ENCODE measurements at places on chromosomes 5 and 9. TPM values are rescaled to one million over a fixed set of nuclear protein-coding genes. Genes with fewer than 3 reads are reported as not detected.

- DNase-seq, result no peak
These were observed 76.2 kb upstream of the STXBP1 start for GRCh38 chr9:127535834-127536233.

GRCh38 chr9:29866556-29866955 lies 2293.3 kb upstream of the C9orf72 start:
- DNase-seq, result no peak

- DNase-seq, result no peak
These were observed 11.5 kb downstream of the SFXN1 start for GRCh38 chr5:175489693-175490443.

DNA sequence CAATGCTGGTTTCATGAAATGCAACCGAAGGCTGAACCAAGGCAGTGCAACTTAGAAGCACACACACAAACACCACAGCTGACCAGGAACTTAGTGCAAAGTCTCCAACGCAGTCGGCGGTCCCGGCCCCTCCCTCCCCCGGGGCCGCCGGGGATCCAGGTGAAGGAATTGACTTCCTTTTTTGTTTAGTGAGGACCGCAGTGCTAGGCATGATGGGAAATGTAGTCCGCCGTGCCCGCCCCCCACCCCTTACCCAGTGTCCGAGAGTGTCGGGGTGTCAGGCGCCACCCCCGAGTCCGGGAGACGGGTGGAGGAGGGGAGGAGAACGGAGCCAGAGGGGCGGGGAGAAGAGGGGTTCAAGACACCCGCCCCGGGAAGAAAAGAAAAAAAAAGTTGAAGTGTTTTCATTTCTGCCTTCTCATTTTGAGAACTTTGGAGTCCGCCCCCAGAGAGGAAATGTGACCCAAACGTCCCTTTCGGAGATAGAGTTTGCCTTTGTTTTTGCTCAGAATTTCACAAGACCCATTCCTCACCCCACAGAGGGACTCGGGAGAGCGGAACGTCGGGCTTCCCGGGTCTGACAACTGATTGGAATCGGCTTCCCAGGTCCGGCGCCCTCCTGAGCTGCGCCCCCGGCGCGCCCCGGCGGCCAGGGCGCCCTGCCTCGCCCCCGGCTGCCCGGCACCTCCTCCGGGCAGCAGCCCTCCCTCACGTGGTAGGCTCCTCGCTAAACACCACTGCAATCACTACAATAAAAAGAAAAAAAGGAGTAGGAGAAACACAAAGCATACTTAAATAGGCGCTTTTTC lies 2.0 kb downstream of the IER5L start:
- peak; percentile 94 for DNase-seq

- no peak for DNase-seq
These were observed 47.0 kb upstream of the EXOC3 start for GRCh38 chr5:395921-396530.

PHF24 gene
- 2.7 TPM for total RNA-seq

GRCh38 chr9:130886981-130887380 lies 9.6 kb downstream of the QRFP start:
- DNase-seq, result no peak

DNA sequence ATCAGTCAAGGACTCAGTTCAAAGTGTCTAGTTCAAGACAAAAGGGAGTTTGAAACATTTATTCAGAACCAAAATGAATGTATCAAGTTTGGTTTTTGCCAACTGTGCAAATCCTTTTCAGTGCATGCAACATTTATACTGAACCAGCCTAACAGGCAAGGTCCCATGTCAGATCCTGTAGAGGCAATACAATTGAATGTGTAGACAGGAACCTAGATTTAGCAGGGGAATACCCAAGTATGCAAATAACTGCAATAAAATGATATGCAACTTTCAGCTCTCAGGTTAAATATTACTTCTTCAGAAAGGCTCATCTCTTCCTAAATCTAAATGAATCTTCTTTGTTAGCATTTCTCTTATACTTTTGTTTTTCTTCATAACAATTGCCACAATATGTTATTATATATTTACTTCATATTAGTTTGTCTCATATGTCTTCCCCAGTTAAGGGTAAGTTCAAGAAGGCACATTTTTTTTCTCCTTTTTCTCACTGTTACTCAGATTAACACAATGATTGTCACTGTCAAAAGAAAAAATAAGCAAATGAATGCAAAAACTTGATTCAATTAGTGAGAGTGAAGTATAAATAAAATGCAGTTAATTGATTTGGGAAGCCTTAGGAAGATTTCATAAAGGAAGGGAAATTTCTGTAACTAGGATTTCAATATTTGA lies 163.9 kb upstream of the RASA1 start:
- DNase-seq, result no peak

- no peak for DNase-seq
These were observed 1.7 kb upstream of the RECK start for GRCh38 chr9:36035006-36035405.

DNA sequence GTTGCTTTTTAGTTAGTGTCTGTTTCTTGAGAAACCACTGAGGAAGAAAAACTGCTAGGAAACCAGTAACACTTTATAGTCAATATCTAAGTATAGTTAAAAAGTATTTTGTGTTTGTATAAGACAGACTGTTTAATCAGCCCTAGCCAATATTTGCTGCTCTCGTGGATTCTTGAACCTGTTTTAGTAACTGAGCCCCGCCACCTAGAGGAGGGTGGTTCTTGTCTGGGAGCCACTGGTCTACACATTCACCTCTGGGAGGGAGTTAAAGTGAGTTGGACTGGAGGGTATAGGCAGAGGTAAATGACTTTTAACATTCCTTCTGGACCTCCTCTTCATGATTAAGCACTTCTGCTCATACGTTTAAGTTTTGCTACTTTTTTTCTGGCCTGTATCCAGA lies 117.2 kb downstream of the SPATA31D1 start:
- DNase-seq, result peak; percentile 54

DNA sequence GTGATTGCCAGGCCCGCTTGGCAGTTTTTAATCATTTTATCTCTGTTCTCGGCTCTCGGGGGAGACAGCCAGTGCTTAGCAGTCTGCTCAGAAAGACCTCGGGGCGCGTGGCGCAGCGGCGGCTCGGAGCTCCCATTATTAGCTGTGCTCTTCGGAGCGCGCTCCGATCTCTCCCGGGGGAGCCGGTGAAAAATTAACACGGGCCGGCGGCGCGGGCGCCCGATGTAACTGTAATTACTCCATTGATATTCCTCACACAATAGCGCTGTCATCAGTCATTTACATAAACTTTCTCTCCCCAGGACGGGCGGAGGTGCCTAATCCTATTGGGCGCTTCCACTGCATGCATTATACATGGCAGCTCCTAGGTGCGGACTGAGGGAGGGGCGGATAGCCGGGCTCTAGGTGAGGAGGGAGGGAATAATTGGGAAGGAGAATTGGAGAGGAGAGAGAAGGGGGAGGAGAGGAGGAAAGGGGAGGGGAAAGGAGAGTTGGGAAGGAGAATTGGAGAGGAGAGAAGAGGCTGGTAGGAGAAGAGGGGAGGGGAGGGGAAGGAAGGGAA lies 24.9 kb downstream of the LMX1B start:
- peak; percentile 86 for DNase-seq

GRCh38 chr5:92633176-92633575 lies 947.8 kb downstream of the NR2F1-AS1 start:
- DNase-seq, result no peak

ZNF367 gene
- total RNA-seq, result 7.7 TPM

DNA sequence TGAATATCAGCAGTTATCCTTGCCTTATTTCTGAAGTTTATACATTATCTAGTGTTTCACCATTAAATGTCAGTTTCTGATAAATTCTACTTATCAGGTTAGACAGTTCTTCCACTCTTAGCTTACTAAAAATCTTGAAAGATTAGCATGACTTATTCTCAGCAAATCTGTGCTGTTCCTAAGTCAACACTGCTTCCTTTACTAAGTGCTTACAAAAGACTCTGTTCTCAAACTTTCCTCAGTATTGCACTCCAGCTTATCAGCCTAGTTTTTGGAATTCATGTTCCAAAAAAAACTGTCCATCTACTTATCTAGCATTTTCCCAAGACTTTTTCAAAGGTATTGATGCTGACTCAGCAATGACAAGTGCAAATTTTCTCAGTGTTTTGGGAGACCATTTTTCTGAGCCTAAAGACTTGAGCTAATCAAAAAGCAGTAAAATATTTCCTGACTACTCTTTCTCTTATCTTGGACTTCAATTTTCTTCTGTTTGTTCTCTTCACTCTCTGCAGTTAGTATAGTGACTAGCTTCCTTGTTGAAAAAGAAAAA lies 61.1 kb upstream of the FRRS1L start:
- DNase-seq, result no peak

Data from endodermal cell (in vitro differentiated cells).